ENCODE measurements at places on chromosomes 11 and 22. TPM values are rescaled to one million over a fixed set of nuclear protein-coding genes. Genes with fewer than 3 reads are reported as not detected.
A peak's percentile ranks its signal among the peaks of the same experiment; 100 is the strongest.

- DNase-seq, result no peak
Observed at GRCh38 chr22:38069372-38070249, 12.4 kb downstream of the PICK1 start.

GRCh38 chr22:26892166-26893041, 235.0 kb downstream of the MIAT start:
- peak; percentile 65 for DNase-seq

DNA sequence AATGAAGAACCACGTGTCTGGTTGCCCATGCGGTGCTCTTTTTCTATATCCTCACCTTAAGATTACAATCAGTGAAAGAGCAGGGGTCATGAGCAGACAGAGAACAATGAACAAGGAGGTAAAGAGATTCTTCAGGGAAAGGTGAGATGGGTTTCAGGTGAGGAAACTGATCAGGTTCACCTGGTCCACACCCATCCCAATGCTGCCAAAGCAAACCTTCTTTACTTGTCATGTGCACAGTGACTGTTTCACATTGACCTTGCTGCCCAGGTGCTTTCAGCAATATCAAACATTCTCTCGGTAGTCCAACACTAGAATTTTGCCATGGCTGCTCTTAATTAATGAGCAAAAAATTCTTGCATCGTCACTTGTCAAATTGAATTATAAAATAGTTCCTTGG, 24.5 kb upstream of the OR9Q2 start:
- DNase-seq, result no peak

DNA sequence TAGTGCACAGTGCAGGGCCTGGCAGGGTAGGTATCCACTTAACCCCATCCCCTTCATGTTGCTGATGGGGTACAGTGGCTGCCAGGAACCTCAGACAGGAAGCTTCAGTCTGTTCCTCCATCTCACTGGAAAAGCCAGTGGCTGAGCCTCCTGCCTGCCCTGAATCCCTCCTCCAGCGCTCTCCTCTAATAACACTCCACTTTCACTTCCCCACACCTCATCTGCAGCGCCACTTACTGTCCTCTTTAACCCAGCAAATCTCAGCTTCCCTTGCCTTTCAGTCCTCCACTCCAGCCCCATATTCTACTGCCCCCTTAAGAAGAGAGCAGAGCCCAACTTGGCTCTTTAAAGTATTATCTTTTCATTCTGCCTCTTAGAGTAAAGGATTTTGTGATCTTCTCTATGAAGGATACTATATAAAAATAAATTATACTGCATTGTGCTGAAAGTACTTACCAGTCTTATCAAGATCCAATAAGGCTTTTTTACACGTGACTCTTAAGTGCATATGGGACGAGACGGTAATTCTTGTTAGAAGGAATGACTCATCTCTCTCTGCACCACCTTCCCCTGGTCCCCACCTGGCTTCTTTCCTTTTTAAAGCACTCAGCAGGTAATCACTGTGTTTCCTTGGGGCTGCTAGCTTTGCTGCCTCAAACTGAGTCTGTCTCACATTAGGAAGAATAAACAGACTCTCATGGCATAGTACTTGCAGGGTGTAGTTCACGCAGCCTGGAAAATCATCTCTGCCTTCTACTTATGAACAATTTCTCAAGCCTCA, 238.0 kb upstream of the NARS2 start:
- no peak for DNase-seq

Gene C11orf16
- total RNA-seq, result 5.4 TPM

Gene SLC6A5
- total RNA-seq, result not detected

- DNase-seq, result no peak
Observed at GRCh38 chr11:128628686-128629085, 41.3 kb upstream of the ETS1 start.

DNA sequence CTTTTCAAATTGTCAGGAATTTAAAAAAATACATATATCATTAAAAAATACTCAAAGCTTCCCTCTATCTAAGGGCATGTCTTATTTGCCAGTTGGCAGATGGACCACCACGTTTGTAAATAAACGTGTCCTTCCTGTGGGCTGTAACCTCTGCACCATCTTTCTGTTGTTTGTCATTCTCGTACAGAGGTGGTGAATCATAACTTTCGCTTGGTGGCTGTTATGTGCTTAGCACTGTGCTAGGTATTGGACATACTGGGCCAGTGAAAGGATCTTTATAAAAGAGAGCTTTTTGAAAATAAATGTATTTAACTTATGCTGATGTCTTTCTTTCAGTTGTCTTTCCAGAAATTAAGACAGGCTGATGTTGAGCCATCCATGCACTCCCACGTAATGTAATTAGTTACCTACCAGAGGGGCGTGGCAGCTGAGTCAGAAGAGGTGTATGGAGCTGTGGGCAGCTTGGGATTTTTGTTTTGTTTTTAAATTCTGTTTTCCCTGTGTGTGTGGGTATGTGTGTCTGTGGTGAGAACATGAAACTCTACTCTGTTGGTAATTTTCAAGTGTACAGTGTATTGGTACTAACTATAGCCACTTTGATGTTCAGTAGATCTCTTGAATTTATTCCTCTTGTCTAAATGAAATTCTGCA, 62.7 kb downstream of the TECTA start:
- no peak for DNase-seq

Gene LIF
- 3.1 TPM for total RNA-seq

- DNase-seq, result peak; percentile 41
Observed at GRCh38 chr11:69499918-69500284, 18.4 kb downstream of the LINC01488 start.

GRCh38 chr11:34773826-34774225, 142.4 kb downstream of the APIP start:
- DNase-seq, result no peak

- DNase-seq, result no peak
Observed at GRCh38 chr11:36390963-36391471, 94.9 kb downstream of the PRR5L start.

DNA sequence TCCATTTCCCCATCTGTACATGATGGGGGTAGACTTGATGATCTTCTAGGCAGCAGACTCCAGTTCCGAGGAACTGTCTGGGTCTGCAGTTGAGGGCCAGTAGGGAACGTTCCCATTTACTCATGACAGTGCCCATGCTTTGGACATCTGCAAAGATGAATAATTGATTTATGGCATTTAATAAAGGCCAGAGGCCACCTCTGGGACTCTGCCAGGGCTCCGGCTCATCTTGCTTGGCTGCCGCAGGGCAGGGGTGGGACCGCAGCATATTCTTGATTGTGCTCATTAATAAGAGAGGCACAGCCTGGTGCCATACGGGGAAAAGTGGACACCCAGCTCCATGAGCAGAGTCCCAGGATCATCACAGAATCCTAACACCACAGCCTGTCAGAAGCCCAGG, 28.1 kb upstream of the KLHL35 start:
- peak; percentile 20 for DNase-seq

GRCh38 chr11:111737444-111738210, 28.6 kb downstream of the PPP2R1B start:
- no peak for DNase-seq

DNA sequence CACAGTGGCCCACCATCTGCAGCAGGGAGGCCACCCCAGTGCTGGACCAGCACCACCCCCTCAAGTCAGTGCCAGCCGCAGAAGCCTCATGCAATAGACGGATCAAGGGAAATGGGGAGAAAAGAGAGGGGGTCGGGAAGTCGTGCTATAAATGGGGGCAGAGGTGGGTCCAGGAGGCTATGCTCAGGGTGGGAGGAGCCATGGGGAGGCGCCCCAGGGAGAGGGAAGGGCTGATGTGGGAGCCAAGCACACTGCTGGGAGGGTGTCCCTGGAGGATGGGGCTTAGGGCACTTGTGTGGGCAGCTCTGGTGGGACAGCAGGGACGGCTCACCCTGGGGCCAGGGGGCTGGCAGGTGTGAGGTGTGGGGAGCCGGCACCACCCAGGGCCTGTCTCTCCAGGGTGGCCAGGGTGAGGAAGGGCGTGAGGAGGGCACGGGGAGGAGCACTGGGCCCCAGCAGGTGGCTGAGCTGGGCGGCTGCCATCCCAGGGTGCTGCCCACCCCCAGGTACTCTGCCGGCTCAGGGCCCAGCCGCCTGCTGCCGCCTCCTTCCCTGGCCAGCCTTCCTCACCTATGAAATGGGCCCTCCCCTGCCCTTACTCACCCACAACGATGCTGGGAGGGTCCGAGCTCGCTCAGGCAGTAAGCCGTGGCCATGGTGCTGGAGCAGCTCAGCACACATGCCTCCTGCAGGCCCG, 18.0 kb downstream of the PHLDA2 start:
- no peak for DNase-seq

Gene SCUBE1
- total RNA-seq, result 16.6 TPM

Gene PGA5
- total RNA-seq, result 0.32 TPM

DNA sequence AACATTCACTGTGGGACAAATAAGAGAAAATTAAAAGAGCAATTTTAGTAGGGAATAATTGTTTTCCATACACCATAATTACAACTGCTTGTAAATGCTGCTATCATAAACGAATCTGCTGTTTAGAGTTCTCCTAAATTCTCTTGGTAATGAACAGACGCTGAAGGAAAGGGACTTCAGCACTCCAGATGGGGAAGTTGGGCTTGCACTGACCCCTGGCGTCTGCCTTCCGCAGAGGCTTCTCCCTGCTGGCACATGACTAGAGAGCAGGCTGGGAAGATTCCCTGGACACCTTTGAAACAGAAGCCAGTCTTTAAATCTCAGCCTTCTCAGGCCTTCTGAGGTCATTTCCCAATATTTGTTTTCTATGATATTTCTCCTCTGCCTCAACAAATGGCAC, 84.1 kb downstream of the NXPE2 start:
- DNase-seq, result peak; percentile 58

Gene P2RX6
- 2.1 TPM for total RNA-seq

- DNase-seq, result no peak
Observed at GRCh38 chr11:74806267-74806666, 57.6 kb downstream of the RNF169 start.

Gene CD3G
- 4.0 TPM for total RNA-seq

Gene PHETA2
- total RNA-seq, result 12.8 TPM

DNA sequence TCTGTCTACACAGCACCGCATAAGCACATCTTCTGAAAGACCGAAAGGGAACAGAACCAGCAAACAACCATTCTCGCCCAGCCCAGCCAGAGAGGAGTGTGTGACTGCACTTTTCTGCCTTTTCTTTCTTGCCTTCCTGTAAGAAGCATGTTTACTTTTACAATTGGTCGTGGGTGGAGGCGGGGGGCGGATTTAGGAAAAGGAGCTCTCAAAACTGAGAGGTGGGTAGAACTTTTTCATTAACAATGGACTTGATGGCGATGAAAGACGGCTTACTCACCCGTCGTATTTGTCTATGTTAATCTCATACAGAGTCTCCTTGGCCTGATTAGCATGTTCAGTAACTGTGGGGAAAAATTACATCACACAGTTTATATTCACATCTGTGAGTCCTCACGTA, 27.2 kb downstream of the CERK start:
- DNase-seq, result no peak

GRCh38 chr11:131371791-131372104, 1.3 kb downstream of the NTM start:
- no peak for DNase-seq

- DNase-seq, result no peak
Observed at GRCh38 chr11:74010306-74011300, 1.7 kb upstream of the UCP3 start.

GRCh38 chr22:20400606-20401375, 6.8 kb downstream of the ZNF74 start:
- DNase-seq, result no peak

Gene OR8D1
- not detected for total RNA-seq

Gene RFPL2
- not detected for total RNA-seq

Gene RIMBP3B
- total RNA-seq, result 0.21 TPM

Gene TLCD5
- total RNA-seq, result 3.5 TPM

- DNase-seq, result no peak
Observed at GRCh38 chr11:114130115-114130576, 70.6 kb downstream of the ZBTB16 start.

DNA sequence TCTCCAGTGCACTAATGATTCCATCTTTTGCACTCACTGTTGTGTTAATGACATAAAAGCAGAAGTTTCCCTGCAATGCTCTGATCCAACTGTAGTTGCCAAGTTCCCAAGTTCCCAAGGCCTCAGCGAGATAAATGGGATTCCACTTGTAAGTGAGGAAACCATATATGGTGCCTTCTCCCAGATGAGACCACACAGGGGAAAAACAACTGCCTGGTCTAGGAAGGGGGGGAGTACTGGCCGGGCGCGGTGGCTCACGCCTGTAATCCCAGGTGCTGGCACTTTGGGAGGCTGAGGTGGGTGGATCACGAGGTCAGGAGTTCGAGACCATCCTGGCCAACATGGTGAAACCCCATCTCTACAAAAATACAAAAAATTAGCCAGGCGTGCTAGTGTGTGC, 23.3 kb upstream of the RELA start:
- no peak for DNase-seq

Gene A4GALT
- 19.4 TPM for total RNA-seq

- DNase-seq, result no peak
Observed at GRCh38 chr11:64264371-64264852, 13.1 kb downstream of the PLCB3 start.

DNA sequence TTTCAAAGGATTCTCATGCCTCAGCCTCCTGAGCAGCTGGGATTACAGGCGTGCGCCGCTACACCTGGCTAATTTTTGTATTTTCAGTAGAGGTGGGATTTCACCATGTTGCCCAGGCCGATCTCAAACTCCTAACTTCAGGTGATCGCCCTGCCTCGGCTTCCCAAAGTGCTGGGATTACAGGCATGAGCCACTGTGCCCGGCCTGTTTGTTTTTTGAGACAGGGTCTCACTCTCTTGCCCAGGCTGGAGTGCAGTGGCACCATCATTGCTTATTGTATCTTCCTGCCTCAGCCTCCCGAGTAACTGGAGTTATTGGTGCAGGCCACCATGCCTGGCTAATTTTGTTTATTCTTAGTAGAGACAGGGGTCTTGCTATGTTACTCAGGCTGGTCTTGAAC, 8.1 kb downstream of the FADS2 start:
- no peak for DNase-seq

DNA sequence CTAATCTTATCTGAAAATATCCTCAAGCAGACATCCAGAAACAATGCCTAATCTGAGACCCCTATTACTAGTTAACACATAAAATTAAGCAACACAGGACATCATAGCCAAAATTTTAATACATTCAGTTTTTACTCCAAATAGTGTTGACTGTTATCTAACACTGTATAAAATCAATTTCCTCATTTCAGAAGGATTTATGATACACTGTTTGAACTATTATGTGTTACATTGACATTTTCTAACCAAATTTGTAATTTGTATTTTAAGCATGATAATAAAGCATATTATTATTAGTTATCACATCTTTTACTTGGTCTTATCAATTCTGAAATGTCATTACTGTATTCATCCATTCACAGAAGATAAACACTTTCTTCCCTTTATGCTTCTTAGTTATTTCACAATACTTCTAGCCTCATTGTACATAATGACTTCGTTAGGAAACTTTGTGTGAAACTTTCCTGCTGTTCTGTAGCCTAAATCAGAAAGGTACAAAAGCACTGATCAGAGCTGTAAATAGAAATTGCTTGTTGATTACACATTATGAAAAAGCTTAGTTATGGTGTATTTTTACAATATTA, 1248.9 kb downstream of the JRKL start:
- DNase-seq, result no peak

Data from lower lobe of right lung (tissue), 2 donors.